Brain microvascular endothelial cell (primary cell): ENCODE measurements at places on chromosomes 13 and 19.

DNA sequence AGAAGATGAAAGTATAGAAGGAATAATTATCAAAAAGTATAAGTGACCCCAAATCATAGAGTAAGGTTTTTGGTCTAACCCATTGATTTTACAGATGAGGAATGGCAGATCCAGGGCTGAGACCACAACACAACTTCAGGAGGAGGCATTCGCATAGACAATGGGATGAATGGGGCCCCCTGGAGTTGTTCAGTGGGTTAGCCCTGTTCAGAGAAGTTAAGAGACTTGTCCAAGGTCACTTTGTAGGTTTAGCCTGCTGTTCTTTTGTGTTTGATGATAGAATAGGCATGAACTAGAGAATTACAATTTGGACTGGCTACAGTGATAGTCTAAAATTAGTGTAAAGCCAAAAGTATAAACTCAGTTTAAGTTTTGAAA, 233.9 kb downstream of the KCNRG start:
- no peak for DNase-seq

DNA sequence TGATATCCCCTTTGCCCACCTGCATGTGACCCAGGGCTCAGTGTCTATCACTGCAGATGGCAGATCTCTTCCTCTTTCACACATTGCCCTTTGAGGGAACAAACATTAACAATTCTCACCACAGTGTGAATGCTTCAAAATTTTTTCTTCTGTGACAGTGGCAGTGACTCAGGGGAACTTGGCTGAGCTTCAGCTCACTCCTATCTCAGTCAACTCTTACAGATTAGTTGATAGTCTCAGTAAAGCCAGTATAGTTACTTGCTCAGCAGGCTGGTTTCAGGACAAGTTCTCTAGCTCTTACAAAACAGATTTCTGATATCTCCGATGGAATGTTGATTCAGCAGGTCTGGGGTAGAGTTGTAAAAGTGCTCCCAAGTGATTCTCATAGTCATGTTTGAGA, 166.9 kb downstream of the DLEU7 start:
- DNase-seq, result peak; percentile 89

- DNase-seq, result no peak
Measured at GRCh38 chr13:44695520-44695919, 119.4 kb upstream of the TSC22D1 start.

GRCh38 chr13:112938680-112939079, 30.3 kb upstream of the MCF2L start:
- no peak for DNase-seq

GRCh38 chr13:98405107-98405571, 171.8 kb downstream of the STK24 start:
- no peak for DNase-seq

DNA sequence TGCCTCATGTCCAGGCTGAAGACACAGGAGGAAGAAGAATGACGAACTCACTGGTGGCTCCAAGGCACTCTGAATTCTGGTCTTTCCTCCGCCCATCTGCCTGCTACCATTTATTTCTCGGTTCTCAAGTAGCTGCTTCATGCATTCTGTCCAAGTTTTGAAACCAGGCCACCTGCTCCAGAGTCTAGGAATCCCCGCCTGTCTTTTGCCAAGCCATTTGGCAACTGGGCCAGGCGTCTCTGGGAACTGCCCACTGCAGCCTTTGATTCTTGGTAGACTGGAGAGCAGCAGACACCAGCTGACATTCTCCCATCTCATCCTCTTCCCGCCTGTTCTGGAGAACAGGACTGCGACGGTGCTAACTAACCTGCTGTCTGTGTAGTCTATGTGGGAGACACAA, 10.8 kb downstream of the SLC35E1 start:
- no peak for DNase-seq

GRCh38 chr13:44903574-44903985, 85.7 kb downstream of the NUFIP1 start:
- peak; percentile 76 for DNase-seq

DNA sequence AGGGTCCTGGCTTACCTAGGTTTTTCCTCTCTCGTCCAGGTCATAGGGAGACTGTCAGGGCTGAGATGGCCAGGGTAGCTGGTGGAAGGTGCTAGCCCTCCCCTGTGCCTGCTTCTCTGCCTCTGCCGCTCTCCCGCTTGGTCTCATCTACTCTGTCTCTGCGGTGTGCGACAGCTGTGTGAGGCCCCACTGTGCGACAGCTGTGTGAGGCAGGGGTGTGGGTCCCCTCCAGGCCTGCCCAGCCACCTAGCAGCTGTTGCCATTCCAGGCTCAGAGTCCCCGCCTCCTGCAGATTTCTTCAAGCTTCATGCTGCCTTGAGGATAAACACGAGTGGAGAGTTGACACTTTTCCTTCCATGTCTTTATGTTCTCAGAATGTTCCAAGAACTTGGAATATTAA, 53.0 kb downstream of the ARHGEF7 start:
- DNase-seq, result no peak

DNA sequence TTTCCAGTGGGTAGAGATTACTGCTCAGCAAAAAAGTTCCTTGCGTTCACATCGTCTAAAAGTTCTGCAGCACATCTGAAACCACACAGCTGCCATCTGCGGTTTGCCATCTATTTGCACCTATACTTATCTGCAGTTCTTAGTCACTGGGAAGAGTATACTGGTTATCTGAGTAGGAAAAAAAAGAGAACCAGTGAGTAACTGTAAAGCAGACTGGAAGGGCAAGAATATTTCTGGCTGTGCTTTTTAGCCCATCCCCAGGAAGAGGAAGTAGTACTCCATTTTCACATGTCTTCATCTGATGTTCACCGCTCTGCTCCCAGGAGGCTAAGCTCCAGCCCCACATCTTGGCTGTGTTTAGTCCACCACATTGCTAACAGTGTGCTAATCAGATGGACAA, 35.6 kb downstream of the EFNB2 start:
- peak; percentile 24 for DNase-seq

- DNase-seq, result no peak
Measured at GRCh38 chr13:75947448-75947847, 311.3 kb downstream of the LMO7 start.

GRCh38 chr13:40648040-40648439, 18.4 kb downstream of the FOXO1 start:
- no peak for DNase-seq

DNA sequence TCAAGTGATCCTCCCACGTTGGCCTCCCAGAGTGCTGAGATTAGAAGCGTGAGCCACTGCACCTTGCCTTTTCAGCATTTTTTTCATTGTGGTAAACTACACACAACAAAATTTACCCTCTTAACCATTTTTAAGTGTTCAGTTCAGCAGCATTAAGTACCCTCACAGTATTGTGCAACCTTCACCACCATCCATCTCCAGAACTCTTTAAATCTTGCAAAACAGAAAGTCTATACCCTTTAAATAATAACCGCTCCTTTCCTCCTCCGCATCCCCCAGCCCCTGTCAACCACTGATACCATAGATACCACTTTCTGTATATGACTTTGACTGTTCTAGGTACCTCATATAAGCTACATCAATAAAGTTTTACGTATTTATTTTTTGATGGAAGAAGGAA, 20.8 kb upstream of the CASP14 start:
- DNase-seq, result no peak

GRCh38 chr19:42053037-42053935, 16.7 kb downstream of the GRIK5 start:
- no peak for DNase-seq

GRCh38 chr19:14119146-14119545, 1.6 kb upstream of the PRKACA start:
- DNase-seq, result no peak

DNA sequence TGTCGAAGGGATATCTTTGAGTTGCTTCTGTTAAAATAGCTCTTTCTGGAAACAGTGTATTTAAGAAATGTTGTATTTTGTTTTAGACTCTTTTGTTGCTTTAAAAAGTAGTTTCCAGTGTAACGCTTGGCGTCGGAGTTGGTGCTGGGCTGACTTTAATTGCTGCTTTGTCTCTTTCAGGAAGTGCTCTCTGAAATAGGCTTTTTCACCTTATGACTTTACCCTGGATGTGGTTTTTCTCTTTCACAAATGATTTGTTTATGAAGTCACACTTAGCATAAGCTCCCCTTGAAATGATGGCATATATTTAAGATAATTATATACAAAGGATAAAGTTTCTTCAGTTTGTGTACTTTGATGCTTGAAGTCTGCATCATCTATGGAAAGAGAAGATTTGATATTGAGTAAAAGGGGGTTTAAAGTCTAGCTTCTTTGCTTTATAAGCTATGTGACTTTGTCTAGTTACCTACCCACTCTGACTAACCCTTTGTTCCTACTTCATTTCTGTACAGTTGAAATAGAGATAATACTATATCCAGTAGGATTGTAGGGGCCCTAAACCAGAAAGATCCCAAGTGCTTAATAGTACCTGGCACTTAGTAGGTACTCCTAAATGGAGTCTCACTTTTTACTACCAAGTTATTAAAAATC, at the start of gene GPR18:
GPR18 (minus strand) TSS at position 170 of the 651 bp plus-strand sequence. CDS start 2,507 bp downstream, outside the sequence.
- DNase-seq, result no peak

DNA sequence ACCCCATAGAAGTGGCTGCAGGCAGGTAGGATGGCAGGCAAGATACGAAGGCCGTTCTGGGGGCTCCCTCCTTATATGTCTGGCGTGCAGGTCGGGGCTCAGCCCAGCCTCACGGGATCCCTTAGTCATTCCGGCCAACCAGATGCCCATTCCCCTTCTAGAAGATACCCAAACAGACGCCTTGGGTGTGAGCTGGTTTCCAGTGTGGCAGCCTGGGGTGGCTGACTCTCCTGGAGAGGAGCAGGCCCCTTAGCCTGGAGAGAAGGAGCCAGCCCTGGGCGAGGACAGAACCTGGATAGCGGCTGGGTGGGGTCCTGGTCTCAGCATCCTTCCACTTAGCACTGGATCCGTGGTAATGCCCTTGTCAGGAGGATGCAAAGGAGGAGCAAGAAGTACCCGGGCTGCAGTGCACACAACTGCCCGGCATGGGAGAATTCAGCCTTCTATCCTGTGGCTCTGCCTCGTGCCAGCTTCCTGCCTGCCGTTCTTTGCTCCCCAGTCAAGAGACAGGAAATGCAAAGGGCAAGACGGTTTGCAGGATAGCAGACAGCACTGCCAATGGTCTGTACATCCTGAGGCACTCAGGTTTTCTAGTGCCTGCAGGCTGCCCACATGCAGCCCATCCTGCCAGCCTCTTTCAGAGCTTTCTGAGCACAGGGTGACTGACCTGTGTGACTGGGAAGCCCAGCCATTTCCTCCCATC, 56.7 kb upstream of the WASF3 start:
- no peak for DNase-seq
